Activated CD4-positive, CD25-positive, alpha-beta regulatory T cell treated with anti-CD3 and anti-CD28 coated beads, Interleukin-2, amount 50 U/mL, for 24 hours (primary cell): ENCODE measurements at places on chromosomes 7 and 10.

DNA sequence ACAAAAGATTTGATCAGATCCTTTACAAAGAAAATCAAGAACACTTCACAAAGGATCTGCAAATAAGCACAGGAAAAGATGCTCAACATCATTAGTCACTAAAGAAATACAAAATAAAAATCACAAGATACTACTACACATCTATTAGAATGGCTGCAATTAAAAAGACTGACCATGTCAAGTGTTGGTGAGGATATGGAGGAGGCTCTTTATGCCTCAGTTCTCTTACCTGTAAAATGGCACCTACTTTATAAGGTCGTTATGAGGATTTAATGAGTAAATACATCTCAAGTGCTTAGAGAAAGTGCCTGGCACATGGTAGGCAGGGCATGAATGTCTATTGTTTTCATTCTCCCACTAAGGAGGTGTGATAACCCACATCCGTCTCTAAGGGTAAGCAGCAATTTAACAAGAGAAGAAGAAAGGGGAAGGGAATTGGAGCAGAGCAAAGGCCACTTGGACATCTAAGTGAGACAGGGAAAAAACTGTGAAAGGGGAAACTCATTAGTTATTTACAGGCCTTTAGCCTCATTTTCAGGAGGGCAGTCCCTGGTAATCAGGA is 157.5 kb upstream of the NFE2L3 start:
- no peak for ATAC-seq

DNA sequence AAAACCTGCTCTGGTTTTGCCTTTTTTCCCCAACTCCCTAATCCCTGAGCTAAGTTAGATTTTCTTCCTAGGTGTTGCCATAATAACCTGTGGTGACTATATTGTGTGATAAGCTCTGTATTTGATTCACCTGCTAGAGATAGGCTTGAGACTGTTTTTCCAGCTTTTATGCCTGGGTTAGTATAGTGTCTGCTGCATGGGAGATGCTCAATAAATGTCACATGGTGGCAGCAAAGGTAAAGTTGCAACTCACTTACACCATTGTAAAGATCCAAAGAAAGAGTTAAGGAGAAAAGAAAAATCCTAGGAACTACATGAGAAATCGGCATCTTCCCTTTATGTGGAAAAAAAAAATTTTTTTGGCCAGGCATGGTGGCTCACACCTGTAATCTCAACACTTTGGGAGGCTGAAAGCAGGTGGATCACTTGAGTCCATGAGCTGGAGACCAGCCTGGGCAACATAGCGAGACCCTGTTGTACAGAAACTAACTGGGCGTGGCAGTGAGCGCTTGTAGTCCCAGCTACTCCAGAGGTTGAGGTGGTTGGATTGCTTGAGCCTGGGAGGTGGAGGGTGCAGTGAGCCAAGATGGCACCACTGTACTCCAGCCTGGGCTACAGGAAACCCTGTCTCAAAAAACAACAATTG is 3.7 kb downstream of the CCNJ start:
- no peak for ATAC-seq

GRCh38 chr7:103867874-103868273 is 121.6 kb downstream of the RELN start:
- ATAC-seq = no peak

DNA sequence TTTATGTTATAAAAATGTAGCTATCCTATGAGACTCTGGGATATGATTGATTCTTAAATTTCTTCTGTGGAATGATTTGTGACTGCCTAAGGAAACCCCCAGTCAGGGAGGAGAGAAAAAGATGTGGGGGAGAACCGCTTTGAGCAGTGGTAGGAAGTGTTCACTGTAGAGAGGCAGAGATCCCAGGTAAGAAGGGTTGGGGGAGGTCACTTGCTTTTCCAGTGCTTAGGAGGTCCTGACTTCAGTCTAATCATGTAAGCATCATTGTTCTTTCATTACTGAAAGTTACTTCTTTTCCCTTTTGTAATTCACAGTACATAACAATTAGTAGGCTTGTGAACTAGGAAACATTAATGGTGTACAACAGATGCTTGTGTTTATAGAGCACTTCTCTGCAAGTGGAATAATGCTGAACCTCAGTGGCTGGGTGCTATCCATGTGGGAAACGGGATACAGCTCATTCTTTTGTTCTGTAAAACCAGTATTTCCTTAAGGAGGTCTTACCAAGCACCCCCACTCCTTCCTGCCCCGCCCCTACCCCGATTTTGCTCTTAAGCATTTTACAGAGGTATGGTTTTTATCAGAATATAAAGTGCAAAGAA is 165.4 kb downstream of the ST7 start:
- ATAC-seq = no peak

DNA sequence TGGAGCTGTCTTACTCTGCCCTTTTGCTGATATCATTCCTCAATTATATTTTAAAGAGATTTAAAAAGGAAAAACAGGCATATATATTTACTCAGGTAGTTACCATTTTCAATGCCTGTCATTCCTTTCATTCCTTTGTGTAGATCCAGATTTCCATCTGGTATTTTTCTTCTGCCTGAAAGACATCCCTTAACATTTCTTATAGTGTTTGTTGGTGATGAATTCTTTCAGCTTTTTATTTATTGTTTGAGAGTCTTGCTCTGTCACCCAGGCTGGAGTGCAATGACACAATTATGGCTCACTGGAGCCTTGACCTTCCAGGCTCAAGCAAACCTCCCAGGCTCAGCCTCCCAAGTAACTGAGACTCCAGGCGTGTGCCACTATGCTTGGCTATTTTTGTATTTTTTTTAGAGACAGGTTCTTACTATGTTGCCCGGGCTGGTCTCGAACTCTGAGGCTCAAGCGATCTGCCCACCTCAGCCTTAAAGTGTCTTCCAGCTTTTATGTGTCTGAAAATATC is 5.6 kb upstream of the POM121 start:
- no peak for ATAC-seq

GRCh38 chr7:25636168-25636567 is 407.9 kb upstream of the NPVF start:
- ATAC-seq = no peak

- no peak for ATAC-seq
Observed at GRCh38 chr7:15938115-15938514, 251.6 kb upstream of the MEOX2 start.

DNA sequence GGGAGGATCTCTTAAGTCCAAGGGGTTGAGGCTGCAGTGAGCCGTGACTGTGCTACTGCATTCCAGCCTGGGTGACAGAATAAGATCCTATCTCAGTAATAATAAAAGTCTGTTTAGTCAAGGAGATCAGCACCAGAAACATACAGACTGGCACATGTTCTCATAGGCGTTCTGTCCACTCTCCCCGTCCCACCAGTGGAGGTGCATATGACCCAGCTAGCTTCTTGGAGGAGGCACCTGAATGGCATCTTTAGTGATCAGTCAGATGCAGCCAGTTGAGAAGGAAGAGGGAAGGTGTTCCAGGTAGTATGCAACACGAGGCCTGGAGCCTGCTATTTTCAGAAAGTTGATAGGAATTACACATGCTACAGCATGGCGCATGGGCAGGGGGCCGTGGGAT is 45.3 kb upstream of the SVIL start:
- no peak for ATAC-seq

GRCh38 chr10:11434324-11434723 is 177.1 kb downstream of the USP6NL start:
- no peak for ATAC-seq

DNA sequence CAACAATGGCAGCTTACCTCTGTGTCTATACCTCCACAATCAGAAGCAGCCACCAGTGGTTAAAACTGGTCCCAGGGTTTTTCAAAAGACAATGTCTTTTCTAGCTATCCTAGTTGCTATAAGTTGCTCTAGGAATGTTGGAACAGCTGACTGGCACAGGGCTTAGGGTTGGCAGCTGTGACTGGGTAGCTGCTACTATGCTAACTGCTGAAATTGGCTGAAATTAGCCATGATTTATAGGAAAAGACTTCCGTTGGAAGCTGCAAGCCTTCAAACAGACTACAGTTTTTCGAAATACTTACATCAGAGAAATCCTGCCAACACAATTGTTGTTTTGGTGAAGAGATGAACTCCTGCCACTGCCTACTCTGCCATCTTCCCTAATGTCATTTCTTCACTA is 102.3 kb downstream of the MKX start:
- no peak for ATAC-seq

DNA sequence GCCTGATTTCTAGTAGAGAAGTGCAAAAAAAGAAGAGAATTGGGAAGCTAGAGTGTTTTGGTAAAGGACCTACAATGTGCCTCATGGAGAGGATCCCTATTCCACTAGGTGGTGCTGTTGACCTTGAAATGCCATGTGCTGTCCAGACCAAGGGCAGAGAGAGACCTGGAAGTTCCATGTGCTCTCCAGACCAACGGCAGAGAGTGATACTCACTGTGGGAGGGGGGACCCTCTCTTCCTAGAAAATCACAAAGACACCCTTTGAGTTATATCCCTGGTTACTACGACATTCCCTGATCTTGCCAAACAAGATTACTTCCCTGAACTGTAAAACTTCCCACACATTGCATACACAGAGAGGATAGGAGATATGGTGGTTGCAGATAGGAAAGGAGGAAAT is 212.7 kb upstream of the ZNF804B start:
- ATAC-seq = no peak

GRCh38 chr7:50436133-50436806 is 13.9 kb downstream of the FIGNL1 start:
- no peak for ATAC-seq

GRCh38 chr10:118793545-118793944 is 38.8 kb upstream of the CACUL1 start:
- no peak for ATAC-seq

- no peak for ATAC-seq
Observed at GRCh38 chr10:73043319-73043718, 53.3 kb downstream of the P4HA1 start.

GRCh38 chr10:47044741-47045140 is 133.5 kb downstream of the PTPN20 start:
- no peak for ATAC-seq

GRCh38 chr7:153193144-153193595 is 433.6 kb downstream of the ACTR3B start:
- ATAC-seq = no peak

DNA sequence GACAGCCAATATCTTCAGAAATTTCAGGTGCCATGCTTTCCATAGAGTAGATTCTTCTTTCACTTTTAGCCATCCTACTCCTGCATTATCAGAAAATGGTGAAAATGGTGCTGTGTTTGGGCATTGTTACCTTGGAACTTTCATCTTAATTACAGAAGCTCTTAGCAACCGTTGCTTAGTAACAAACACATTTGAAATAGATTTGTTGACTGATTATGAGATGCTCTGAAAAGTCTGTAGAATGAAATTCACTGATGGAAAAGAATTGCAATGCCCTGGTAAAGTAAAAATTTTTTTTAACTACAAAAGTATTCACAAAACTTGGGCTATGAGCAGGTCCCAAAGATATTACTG is 249.3 kb upstream of the NEBL start:
- ATAC-seq = no peak

- peak; percentile 58 for ATAC-seq
Observed at GRCh38 chr10:17228091-17229015, at the start of gene VIM. TSS of gene VIM (plus strand) at chr10:17228241. CDS start at chr10:17229423, 1,182 bp downstream.

DNA sequence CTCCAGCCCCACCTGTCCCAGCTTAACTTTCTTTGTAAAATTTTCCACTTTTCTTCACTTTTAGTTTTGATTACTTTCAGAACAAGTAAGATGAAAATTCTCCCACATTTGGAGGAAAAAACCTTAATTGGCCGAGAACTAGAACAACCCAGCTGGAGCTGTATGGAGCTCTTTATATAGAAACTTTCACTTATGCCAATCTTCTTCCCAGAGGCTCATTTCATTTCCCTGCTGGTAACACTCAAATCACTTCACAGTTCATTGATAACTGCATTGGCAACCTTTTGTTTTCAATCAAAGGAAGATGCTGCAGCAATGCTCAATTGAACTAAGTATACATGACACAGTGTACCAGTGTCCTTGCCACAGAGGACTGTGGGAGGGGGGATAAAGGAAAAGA is 176.2 kb upstream of the NOBOX start:
- ATAC-seq = no peak

DNA sequence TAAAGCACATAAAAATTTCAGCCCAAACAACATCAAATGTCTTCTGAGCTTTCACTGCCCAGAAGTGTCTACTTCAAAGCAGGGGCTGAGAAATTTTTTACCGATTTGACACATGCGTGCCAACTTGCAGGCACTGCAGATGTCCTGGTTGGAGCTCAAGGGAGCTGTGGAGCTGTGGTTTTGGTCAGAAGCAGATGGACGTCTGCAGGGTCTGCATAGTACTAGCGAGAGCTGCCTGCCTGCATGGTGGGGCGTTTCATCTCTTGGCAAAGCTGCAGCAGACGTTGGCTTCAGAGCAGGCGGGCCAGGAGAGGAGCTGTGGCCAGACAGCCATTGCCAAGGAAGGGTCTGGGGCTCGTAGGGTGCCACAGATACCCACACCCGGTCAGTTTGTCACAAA is 296.7 kb downstream of the GLRX3 start:
- ATAC-seq = no peak

DNA sequence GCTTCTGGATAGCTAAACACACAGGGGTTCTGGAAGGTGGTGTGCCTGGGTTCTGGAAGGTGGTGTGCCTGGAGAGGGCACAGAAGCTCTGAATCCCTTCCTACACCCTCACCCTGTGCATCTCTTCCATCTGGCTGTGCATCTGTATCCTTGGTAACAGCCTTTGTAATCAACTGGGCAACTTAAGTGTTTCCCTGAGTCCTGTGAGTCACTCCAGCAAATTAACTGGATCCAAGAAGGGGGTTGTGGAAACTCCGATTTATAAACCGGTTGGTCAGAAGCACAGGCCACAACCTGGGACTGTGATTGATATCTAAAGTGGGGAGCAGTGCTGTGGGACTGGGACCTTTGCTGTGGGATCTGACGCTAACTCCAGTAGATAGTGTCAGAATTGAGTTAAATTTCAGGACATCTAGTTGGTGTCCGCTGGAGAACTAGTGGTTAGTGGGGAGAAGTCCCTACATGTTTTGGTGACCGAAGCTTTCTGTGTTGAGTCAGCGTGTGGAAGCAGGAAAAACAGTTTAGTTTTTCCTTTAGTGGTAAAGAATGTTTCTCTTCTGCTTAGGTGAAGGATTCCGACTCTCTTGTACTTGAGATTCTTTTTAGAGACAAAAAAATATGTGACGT is 228.1 kb downstream of the BMPER start:
- ATAC-seq = no peak

- ATAC-seq = no peak
Observed at GRCh38 chr7:496528-497295, 22.9 kb downstream of the PDGFA start.
